ENCODE measurements at places on chromosomes 1 and 21. TPM values are rescaled to one million over a fixed set of nuclear protein-coding genes. Genes with fewer than 3 reads are reported as not detected.

DNA sequence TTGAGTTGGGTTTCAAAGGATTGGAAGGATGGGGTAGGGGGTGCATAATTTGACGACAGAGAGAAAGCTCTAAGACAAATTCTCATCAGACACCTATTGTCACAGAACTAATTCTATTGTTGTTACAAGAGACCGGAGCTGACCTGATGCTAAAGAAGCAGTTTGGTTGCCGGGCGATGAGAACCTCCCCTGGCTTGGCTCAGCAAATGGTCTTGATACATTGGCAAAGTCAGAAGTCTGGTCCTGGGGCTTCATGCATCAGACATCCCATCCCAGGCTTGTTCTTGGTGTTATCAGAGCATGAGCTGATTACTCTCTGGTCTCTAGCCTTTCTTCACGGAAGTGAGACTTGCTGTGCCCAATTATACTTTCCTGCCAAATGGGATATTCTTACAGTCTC lies 15.4 kb downstream of the TRIM67 start:
- ATAC-seq: no peak

DNA sequence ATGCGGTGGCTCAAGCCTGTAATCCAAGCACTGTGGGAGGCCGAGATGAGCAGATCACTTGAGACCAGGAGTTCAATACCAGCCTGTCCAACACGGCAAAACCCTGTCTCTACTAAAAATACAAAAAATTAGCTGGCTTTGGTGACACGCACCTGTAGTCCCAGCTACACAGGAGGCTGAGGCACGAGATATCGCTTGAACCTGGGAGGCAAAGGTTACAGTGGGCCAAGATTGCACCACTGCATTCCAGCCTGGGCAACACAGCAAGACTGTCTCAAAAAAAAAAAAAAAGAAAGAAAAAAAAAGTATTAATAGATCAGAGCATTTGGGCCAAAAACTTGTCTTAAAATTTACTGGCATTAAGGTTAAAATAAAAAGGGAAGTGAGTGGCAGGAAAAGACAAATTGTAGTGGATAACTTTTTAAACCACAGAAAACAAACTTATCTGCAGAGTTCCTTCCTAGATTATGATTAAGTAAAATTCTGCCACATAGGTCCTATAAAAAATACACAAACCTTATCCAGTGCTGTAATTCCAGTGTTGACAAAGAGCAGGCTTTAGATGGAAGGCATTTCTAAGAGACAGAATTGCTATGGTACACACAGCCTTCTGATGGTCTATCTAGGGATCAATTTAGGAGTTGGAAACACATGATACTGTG lies 53.3 kb downstream of the EIF4G3 start:
- ATAC-seq: no peak

- peak; percentile 18 for ATAC-seq
Measured at GRCh38 chr21:39527664-39528381, 76.1 kb downstream of the SH3BGR start.

DNA sequence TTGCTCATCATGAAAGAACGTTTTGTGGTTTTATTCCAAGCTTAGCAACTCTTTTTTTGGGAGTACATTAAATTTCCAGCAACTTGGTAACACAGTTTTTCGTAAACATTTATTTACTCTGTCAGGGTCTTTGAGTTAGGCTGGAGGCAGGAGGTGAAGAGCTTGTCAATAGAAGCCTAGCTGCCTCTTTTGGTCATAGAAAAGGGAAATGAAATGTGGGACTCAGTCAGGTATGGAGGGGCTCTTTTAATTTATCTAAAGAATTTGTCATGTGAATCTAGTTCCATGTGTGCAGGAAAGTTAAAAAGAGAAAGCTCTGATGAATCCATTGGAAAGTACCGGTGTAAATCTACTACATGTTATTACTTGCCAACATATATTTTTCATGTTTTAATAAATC lies 45.9 kb upstream of the PRMT6 start:
- ATAC-seq: no peak

GRCh38 chr21:36518883-36519492 lies 39.1 kb upstream of the CLDN14 start:
- ATAC-seq: no peak

- ATAC-seq: no peak
Measured at GRCh38 chr21:28779914-28780313, 212.8 kb downstream of the LTN1 start.

DNA sequence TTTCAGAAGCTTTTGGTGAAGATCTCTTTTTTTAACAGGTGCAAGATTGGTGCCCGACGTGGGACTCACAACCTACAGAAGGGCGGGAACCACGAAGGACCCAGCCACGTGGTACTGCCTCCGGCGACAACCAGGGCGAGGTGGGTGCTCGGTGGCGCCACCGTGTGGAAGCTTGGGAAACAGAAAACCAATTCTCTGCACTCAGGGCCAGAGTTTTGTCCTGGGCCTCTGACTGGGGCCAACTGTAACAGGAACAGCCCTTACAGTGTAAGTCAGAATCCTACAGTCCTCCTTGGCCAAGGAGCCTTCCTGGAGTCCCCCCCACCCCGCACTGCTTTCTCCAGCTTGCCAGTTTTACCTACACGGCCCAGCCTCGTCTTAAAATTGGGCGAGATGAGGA lies 11.6 kb upstream of the S100A7A start:
- no peak for ATAC-seq

GRCh38 chr1:28326984-28327383 lies 1.9 kb upstream of the MED18 start:
- ATAC-seq: no peak

GRCh38 chr21:39094087-39094780 lies 89.0 kb downstream of the PSMG1 start:
- ATAC-seq: no peak

- ATAC-seq: no peak
Measured at GRCh38 chr1:205058853-205059252, 15.8 kb downstream of the CNTN2 start.

Gene CHI3L2
- not detected for total RNA-seq

Gene LCE2A
- total RNA-seq: not detected

Gene LRRC39
- 2.6 TPM for total RNA-seq

Gene DHRS3
- 56.2 TPM for total RNA-seq

- no peak for ATAC-seq
Measured at GRCh38 chr1:155124503-155125463, 2.9 kb upstream of the EFNA1 start.

- ATAC-seq: no peak
Measured at GRCh38 chr1:23370709-23371584, 1.3 kb upstream of the ZNF436 start.

Gene AGO4
- 18.2 TPM for total RNA-seq

GRCh38 chr1:176878750-176879536 lies 285.6 kb downstream of the ASTN1 start:
- no peak for ATAC-seq

DNA sequence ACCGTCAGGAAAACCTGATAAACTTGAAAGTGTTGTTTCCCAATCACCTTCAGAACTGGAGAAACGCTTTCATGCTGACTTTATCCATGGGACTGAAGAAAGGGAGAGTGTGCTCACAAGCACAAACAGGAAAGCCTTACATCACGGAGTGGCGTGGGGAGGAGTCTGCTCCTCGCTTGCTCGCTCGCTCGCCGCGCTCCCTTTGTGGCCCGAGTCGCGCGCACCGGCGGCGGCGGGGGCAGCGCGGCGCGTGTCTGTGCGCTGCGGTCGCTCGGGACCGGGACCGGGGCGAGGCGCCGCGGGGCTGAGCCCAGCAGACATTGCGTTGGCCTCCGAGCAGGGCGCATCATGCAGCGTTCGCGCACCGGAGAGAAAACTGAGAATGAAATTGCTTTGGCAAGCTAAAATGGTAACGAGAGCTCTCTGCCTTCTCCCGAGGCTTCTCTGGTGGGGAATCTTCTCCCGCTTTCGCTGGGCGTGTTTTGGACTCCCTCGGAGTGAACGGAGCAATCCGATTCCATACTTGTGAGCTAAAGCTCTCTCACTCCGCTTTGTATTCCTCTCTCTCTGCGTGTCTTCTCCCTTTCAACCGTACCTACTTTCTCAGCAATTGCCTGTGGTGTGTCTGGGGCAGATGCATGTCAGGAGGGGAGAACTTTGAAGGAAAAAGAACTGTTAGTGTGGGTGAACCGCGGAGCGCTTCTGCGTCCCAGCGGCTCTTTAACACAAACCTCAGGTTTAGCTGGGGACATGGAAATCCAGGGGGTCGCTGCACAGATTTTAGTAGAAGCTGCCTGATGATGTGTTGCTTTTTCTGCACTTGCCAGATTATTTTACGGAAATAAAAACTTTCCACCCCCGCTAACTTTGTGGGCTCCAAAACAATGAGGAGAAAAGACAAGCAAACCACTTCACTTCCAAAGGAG lies at the start of gene RGL1:
Gene RGL1, plus strand, starts transcription at position 205 of the 926 bp plus-strand sequence. Its CDS starts 178 bp downstream, at position 383.
- peak; percentile 84 for ATAC-seq

GRCh38 chr1:25724966-25725365 lies 75.0 kb upstream of the SELENON start:
- ATAC-seq: no peak

DNA sequence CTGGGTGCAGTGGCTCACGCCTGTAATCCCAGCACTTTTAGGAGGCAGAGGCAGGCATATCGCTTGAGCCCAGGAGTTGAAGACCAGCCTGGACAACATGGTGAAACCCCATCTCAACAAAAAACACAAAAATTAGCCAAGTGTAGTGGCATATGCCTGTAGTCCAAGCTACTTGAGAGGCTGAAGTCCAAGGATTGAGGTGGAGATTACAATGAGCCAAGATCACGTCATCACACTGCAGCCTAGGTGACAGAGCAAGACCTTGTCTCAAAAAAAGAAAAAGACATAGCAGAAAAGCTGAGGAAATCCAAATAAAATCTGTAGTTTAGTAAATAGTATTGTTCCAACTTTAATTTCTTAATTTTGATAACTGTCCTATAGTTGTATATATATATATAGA lies 11.5 kb upstream of the ASH1L start:
- no peak for ATAC-seq

DNA sequence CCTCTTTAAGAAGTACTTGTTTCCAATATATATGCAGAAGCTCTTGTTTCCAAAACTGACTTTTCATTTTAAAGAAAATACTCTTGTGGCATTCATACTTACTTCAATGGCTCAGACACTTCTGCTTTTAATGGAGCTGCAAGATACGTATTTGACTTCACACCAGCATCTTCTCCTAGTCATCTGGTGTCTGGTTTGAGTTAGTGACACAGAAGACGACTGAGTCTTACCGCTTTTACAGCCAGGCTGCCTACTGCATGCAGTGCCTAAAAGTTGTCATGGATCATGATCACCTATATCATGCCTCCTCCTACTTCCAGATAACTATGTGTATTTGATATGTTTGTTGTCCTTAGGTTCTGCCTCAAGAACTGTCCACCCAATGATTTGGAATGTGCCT lies 185.9 kb downstream of the TPR start:
- no peak for ATAC-seq

GRCh38 chr1:38815903-38816627 lies 43.5 kb downstream of the RRAGC start:
- ATAC-seq: peak; percentile 92

Gene CNIH3
- 8.2 TPM for total RNA-seq

DNA sequence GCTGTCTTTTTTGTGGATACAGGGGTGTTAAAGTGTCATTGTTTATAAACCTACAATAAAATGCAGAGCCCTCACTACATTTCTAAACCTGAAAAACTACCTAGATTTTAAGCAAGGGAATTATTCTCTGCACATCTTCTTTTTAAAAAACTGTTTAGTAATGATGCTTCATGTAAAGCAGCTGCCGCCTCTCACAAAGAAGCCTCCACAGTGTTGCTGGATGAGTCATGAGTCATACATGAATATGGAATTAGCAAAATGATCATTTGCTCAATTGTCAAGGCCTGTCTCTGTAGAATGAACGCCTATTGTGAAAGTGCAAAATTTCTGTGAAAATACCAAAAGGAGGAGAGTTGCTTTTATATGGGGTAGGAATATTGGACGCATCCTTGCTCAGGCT lies 259.5 kb upstream of the CHRM3 start:
- ATAC-seq: peak; percentile 84

DNA sequence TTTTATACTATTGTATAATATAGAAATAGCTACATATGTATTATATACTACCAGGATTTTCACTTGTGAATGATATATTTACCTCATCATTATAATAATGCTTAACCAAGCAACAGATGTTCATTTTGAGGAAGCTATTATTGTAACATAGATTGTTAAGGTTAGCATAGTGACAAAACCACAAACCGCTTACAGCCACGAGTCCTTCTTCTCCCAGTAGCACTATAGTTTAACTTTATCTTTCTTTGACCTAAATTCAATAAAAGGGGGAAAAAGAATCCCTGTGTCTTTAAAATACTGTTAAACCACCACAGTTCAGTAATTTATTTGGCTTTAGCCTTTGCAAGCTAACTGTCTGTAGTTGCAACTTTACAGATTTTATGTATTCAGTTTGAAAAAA lies 1039.4 kb upstream of the B3GALT2 start:
- ATAC-seq: no peak

- ATAC-seq: no peak
Measured at GRCh38 chr21:14013056-14013603, 197.6 kb downstream of the LIPI start.

Gene RPRD2
- 26.0 TPM for total RNA-seq

- ATAC-seq: no peak
Measured at GRCh38 chr1:8424539-8425116, 106.7 kb downstream of the SLC45A1 start.

GRCh38 chr1:7784492-7785071 lies 491 bp downstream of the PER3 start:
- ATAC-seq: no peak

DNA sequence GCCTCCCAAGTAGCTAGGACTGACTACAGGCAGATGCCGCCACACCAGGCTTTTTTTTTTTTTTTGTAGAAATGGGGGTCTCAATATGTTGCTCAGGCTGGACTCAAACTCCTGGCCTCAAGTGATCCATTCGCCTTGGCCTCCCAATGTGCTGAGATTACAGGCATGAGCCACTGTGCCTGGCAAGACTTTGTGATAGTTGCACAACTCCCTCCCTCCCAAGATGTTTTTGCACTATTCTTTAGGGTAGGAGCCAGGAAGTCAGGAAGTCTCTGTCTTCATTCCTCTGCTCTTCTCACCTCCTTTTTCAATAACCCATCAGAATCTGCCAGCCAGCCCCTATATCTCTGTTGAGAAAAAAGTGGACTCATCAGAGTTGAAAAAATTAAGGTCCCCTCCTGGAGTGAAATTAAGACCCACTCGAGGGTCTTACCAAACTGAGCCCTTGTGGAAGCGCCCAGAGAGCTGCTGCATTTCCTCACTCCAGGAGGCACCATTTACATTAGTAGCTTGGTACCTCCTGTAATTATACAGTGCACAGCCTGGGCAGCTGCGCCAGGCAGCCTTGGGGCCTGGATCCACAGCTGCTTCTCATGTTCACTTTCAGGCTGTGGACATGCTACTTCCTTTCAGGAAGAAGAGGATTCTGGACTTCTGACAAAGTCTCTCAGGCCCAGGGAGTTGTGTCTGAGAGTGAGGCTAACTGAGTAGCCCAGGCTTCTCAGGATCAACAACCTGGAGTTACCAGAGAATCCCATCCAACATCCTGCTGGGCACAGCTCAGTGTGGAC lies 24.0 kb downstream of the TCEA3 start:
- ATAC-seq: no peak

Gene AMY1B
- 0.53 TPM for total RNA-seq

GRCh38 chr1:226827458-226827857 lies 43.0 kb upstream of the PSEN2 start:
- no peak for ATAC-seq

Gene REN
- total RNA-seq: not detected

Gene OR6K3
- not detected for total RNA-seq

GRCh38 chr1:182861994-182862393 lies 22.8 kb downstream of the DHX9 start:
- ATAC-seq: no peak

- ATAC-seq: no peak
Measured at GRCh38 chr21:15667819-15668218, 62.0 kb upstream of the USP25 start.

- ATAC-seq: peak; percentile 95
Measured at GRCh38 chr1:226708342-226708780, 30.7 kb downstream of the ITPKB start.

All from motor neuron (in vitro differentiated cells).